ENCODE measurements at places on chromosomes 2 and 18. TPM values are rescaled to one million over a fixed set of nuclear protein-coding genes. Genes with fewer than 3 reads are reported as not detected.

Gene CCDC148
- total RNA-seq, result 1.2 TPM

Gene CNGA3
- total RNA-seq, result not detected

Gene COLEC12
- 4.0 TPM for total RNA-seq

Gene TMEM18
- 18.4 TPM for total RNA-seq

Gene GPR35
- total RNA-seq, result 0.39 TPM

Gene ARHGAP25
- 2.5 TPM for total RNA-seq

Gene SERPINB11
- total RNA-seq, result not detected

Gene RGPD5
- total RNA-seq, result 15.4 TPM
